ENCODE measurements at places on chromosomes 12 and 14.
A peak's percentile ranks its signal among the peaks of the same experiment; 100 is the strongest.

- DNase-seq, result no peak
These were observed 889.1 kb downstream of the AACS start for GRCh38 chr12:125954362-125954761.

DNA sequence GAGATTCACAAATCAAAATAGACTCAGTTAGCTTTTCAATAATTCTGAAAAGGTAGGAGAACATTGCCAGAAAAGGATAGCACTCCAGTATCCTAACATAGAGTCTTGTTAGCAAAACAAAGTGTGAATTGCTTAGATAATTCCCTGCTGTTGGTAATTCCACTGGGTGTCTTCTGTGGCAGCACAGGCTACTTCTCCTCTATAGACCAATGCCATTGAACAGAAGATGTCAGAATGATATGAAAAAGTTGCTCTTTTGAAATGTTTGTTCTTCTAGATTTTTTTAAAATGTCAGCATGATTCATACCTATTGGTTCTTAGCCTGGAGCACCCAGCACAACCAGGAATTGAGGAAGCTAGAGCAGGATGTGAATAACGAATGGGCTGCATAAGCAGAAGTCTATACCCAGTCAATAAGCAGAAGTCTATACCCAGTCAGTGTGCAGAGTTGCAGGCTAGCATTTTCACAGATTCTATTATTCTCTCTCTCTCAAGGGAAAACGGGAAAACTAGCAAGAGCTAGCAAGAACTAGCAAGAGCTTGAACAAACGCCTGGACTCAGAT is 112.8 kb downstream of the SYT1 start:
- DNase-seq, result no peak

GRCh38 chr12:552466-552865 is 92.7 kb downstream of the B4GALNT3 start:
- DNase-seq, result no peak

DNA sequence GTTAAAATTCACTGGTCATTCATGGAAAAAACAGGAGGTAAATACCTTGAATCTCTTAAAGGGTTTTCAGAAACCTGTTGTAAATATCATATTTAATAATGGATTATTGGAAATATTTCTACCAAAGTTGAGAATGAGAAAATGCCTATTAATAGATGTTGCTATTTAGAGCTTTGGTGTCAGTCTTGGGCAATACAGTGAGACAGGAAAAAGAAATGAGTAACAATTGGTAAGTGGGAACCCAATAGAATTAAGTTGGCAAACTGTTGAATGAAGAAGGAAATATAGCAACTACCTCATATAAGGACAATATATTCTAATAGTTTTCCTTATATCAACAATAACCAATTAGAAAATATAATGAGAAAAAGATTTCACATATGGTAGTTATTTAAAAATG is 78.0 kb downstream of the ATF7IP start:
- DNase-seq, result no peak

- DNase-seq, result no peak
These were observed 185.1 kb upstream of the DDHD1 start for GRCh38 chr14:53338192-53338591.

DNA sequence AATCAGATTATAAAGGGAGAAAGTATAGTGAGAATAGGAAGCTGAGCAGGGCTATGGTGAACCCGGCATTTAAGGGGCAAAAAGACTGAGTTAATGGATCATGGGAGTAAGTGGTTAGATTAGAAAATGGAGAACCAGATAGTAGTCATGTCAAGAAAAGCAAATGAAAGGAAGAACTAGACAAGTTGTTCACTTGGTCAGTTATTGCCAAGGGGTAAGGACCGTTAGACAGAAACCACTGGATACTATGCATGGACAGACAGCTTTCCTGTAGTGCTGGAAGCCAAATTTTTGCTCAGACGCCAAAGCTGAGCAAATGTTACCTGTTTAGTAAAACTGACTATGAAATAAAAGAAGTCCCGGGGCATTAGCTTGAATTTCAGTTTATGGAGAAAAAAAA is 3.8 kb downstream of the LIMA1 start:
- DNase-seq, result no peak

DNA sequence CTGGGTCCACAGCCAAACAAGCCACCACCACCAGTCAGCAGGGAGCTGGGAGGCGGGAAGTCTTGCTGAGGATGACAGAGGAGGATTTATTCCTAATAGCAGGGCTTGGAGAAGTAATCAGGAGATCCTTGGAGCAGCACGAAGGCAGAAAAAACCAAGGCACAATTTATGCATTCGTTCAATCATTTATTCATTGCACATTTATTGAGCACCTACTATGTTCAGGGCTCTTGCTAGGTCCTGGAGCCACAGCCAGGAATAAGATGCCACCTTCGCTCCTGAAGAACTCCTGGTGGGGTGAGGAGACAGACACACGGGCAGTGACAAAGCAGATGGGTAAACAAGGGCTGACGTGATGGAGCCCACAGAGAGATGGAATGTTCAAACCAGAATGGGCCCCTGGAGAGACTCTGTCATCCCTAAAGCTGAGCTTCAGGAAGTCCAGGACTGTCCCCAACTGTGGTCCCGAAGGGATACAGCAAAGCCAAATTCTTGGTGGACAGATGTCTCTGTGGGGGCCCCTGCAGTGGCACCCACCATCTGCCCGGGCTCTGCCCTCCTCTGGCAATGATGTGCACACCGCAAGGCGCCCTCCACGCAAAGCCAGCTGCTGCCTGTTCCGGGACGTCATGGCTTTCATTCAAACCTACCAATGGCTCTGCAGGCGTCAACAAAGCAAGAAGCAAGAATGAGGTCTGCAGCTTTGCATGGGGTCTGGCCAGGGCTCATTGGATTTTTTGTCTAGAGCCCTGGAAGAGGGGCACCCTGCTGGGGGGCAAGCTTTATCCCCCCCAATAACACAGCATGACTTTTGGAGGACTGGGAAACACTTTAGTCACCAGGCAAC is 3.0 kb upstream of the TESC start:
- no peak for DNase-seq

GRCh38 chr12:53196486-53196885 is 10.6 kb downstream of the ITGB7 start:
- DNase-seq, result no peak

DNA sequence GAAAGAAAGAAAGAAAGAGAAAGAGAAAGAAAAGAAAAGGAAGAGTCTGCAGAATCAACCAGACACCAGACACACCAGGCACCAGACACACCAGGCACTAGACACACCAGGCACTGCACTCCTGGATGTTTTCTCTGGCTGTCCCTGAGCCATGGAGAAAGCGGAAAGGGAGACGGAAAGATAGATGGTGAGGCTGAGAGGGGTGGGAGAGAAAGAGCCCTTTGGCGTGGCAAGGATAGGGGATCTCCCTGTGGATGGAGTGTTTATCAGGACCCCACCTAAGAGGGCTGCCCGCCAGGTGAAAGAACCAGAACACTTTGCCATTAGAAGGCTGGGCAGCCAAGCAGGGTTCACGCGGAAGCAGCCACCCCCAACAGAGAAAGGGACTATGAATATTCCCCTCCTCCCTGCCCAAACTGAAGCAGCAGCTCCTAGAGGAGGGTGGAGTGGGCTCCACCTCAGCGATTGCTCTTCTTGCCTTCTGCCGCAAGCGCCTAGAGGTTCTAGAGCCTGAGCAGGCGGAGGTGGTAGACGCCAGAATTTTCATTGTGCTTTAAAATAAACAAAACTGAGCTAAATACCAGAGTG is 13.4 kb downstream of the ST8SIA1 start:
- peak; percentile 76 for DNase-seq

- peak; percentile 66 for DNase-seq
These were observed 249.5 kb upstream of the DCN start for GRCh38 chr12:91432089-91432488.

DNA sequence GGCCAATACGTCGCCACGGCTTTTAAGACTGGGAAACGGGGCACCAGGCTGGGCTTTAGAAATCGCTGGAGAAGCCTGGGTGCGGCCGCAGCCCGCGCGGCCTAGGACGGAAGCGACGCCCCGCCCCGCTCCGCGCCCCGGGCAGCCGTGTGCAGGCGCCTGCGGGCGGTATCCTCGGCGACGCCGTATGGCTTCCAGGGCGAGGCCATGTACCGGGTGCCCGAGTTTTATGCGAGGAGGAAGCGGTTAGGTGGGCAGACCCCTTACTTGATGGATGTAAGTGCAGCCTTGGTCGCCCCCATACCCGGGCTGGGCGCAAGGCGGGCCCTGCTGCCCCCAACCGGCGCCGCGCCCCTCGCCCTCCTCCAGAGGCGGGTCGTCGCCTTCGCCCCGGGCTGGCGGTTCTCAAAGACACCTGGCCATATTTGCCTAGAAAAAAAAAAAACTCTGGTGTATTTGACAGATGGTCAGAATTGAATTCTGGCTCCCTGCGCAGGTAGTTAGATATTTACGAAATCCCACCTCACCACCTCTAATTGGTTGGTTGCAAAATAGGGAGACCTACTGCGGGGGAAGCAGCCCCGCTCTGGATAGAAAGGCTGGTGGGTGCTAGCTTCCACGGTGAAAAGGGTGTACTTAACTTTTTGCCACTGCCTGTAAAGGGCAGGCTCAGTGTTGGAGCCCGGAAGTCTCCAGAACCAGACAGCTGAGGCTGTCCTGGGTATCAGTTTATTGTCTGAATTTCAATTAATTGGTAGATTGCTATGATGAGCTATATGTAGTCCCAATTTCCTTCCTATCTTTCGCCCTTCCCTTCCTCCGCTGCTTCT is at the start of gene PPP1R36:
PPP1R36 (plus strand) TSS at position 171 of the 830 bp plus-strand sequence; CDS start at position 208, 37 bp downstream.
- DNase-seq, result peak; percentile 59

DNA sequence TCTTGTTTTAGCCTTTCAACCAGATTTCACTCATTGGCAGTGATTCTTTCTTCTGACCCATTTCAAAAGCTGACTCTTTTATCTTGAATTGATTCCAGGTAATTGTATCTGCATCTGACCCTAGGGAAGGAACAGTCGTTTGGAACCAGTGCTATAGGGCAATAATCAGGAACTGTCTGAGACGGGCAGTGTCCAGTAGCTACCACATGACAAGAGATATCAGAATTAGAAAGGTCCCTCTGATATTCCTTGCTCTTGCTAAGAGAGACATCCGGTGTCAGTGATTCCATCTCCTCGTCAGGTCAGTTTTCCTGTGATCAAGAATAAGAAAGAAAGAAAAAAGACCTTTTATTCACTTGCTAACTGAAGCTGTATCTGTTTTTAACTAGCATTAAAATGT is 47.8 kb upstream of the PDE3A start:
- DNase-seq, result no peak

DNA sequence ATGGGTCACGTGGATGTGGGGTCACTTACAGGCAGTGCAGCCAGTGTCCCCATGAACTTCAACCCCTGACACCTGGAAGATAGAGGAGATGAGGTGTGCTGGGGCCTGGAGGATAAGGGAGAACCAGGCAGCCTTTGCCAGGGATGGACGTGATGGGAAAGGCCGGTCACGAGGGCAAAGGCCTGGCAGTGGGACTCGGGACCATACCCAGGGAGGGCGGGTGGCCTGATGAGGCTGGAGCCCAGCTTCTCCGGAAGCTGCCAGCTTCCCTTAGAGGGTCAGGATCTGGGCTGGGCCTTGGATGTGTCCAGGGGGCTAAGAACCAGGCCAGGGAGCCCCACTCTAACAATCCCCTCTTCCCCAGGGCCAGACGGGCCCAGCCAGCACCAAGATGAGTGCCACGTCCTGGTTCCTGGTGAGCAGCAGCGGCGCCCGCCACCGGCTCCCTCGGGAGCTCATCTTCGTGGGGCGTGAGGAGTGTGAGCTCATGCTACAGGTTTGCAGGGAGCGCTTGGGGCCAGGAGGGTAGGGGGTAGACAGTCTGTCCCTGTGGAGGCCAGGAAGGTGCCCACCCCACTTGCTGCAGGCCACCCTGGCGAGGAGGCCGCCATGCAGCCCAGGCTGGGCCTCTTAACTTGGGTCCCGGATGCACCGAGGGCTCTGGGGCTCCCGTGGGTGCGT is 3.1 kb downstream of the CEP170B start:
- no peak for DNase-seq

DNA sequence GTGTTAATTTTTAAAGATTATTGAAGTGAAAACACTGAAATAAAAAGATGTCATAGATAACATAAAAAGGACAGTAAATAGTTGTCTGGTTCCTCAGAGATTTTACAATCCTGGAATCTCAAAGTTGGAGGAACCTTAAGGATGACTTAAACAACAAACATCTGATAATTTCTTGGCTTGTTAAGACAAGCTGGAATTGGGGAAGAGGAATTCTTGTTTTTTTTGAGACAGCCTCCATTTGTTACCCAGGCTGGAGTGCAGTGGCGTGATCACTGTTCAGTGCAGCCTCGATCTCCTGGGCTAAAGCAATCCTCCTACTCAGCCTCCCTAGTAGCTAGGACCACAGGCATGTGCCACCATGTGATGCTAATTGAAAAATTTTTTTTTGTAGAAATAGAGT is 2.3 kb downstream of the ZNF410 start:
- no peak for DNase-seq

DNA sequence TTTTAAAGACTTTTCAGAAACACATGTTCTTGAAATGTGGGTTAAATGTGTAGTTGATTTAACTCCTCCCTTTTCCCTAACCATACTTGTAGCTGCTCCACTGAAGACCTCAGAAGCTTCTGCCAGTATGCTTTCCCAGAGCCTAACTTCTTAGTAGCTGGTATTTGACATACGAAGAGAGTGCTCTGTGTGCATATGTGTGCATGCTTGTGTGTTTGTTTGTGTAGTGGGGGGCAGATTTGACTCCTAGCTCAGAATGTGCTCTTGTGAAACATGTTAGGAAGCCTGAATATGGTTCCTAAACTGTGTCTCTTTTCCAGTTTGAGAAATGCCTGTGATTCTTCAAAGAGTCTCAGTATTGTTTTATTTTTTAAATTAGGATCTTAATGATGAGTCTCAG is 420.4 kb downstream of the PCNX1 start:
- DNase-seq, result no peak

- DNase-seq, result no peak
These were observed 199.6 kb upstream of the DIO3 start for GRCh38 chr14:101361451-101362433.

DNA sequence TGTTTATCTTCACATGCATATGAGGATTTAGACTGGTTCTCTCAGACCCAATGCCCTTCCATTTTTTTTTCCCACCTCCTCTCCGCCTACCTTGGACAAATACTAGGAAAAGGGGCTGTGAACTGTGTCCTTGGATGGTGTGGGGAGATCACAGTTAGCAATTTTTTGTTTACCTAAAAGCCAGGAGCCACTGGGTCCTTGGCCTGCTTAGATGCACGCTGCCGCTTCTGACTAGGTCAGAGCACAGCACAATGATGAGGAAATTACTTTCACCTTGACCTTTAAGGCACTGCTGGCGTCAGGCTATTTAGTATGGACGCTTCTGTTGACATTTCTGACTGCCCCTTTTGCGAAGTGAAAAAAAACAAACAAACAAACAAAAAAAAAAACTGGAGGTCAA is 1.9 kb downstream of the CCDC38 start:
- no peak for DNase-seq

GRCh38 chr12:105368047-105368646 is 37.7 kb downstream of the C12orf75 start:
- no peak for DNase-seq

DNA sequence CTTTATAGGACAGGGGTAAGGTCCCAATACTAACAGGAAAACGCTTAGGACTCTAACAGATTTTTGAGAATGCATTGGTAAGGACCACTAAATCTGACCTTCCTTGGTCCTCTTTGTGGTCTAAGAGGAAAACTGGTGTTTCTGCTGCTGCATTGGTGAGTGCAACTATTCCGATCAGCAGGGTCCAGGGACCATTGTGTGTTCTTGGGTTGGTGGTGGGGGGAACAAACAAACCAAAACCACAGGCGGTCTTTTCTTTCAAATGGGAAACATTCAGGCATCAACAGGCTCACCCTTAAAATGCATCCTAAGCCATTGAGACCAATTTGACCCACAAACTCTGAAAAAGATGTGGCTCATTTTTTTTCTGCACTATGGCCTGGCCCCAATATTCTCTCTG is 20.7 kb downstream of the EPYC start:
- DNase-seq, result no peak

- no peak for DNase-seq
These were observed 29.7 kb downstream of the BDKRB1 start for GRCh38 chr14:96285667-96286066.

Measured in islet precursor cell (in vitro differentiated cells).